ENCODE measurements at places on chromosomes 3 and 15.
A peak's percentile ranks its signal among the peaks of the same experiment; 100 is the strongest.

DNA sequence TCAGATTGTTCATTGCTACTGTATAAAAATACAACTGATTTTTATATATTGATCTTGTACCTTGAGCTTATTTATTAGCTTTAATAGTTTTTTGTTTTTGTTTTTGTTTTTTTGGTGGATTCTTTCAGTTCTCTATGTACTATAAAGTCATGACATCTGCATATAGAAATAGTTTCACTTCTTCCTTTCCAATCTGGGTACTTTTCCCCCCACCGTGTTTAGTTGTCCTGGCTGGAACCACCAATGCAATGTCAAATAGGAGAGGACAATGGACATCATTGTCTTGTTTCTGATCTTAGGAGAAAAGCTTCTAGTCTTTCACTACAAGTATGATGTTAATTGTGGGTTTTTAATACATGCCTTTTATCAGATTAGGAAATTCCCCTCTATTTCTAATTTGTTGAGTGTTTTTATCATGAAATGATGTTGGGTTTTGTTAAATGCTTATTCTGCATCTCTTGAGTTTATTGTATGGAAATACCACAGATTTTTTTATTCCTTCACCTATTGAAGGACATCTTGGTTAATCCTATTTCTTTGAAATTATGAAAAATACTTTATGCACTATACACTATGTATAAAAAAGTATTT, 2.8 kb upstream of the XCR1 start:
- DNase-seq, result no peak

DNA sequence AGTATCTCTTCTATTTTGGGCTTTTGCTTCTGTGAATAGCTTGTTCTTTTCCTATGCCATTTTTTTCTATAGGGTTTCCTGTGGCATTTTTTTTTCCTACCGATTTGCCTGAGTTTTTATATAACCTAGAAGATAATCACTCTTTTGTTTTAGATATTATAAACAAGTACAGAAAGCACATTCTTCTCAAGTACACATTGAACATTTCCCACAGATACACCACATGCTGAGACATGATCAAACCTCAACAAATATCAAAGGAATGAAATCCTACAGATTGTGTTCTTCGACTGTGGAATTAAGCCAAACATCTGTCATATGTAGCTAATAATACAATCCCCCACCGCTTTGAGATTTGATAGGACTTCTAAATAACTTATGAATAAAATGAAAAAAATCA, 9.1 kb upstream of the FEM1B start:
- no peak for DNase-seq

GRCh38 chr3:150329408-150329807, 78.7 kb upstream of the TSC22D2 start:
- DNase-seq, result no peak

DNA sequence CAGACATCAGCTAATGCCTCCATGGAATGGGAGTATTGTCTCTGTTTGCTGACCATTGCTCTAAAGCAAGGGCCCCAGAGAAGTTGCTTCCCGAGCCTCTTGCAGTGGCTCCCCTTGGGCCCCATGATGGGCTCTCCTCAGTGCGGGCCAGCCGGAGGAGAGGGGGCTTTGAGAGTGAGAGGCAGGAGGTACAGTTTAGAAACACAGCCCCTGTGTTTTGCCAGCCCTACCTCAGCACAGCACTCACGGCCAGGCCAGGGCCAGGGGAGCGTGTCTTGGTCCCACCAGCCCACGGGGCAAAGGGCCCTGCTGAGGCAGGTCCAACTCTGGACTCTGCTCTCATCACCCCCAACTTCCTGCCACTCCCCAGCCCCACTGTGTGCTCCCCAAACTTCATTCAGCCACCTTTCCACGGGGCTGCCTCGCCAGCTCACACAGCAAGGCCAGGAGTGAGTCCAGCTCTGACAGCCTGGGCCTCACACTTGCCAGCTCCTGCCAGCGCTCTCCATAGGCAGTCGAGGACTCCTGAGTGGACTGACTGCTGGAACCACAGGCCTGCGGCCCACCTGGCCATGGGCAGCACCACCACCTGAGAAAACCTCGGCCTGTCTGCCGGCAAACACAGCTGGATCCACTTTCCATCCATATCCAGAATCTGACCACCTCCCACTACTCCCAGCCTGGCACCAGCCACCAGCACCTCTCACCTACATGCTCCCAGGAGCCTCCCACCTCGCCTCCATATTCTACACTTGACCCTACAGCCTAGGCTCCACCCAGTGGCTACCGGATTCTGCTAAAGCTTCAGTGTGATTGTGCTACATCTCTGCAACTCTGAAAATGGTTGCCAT, 99.0 kb downstream of the TLE3 start:
- no peak for DNase-seq

DNA sequence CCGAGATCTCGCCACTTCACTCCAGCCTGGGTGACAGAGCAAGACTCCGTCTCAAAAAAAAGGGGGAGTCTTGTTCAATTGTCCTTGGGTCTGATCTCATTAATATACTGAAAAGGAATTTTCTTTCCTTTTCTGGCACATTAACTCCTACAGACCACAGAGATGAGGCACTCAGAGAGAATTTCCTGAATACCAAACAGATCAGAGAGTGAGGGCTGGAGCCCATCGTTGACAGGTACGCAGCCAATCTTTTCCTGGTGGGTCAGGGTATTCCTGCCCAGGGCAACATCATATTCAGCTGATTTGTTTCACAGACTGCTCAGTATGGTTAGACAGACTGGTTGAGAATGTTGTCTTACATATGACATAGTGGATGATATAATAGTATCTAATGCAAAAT, 82.8 kb upstream of the TNFSF10 start:
- peak; percentile 79 for DNase-seq

DNA sequence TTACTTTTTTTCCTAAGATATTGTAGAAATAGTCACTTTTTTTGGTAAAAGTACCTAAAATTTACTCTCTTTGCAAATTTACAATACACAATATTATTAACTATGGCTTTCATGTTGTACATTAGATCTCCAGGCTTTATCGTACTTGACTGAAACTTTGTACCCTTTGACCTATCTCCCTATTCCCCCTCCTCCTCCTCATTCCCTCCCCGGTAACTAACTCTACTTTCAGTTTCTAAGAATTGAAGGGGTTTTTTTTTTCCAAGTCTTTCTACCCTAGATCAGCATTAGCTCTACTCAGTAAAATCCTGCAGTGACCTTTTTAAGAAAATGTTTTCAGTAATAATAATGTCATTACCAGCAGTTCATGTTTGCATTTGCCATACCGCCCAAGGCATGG, 10.1 kb downstream of the HACL1 start:
- DNase-seq, result no peak

DNA sequence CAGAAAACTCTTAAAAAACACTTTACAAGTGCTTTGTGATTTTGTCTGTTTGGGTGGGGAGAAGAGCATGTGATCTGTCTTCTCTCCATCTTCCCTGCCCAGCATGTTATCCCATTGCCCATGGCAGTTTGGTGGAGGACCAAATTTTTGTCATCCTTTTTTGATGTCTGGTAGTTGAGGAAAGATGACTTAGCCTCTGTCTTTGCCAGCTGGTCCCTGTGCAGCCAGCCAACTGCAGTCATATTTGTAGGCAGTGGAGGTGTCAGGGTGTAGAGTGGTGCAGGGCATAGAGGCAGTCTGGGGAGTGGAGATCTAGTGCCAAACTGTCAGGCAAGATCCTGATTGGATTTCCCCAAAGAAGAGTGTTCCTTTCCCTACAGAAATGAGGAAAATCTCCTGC, 40.7 kb downstream of the GASK1A start:
- DNase-seq, result no peak

- DNase-seq, result no peak
Measured at GRCh38 chr3:4939276-4939675, 40.0 kb upstream of the BHLHE40 start.

- no peak for DNase-seq
Measured at GRCh38 chr3:53519065-53519709, 24.8 kb downstream of the CACNA1D start.

DNA sequence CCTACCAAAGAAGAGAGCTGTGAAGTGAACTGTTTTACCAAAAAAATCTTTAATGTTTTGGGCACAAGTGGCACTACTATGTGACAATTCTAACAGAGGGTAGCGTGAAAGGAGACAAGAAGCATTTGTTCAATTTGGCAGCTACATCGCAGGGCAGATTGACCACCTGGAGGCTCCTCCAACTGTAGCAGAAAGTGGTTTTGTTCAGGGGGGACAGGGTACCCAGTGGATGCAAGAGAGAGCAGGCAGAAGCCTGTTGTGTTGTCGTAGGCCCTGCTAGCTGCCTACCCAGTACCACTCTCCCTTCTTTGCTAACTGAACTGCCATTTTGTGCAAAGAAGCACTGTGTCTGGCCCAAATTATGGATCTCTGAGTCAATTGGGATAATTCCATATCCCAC, 54.8 kb upstream of the SYN2 start:
- DNase-seq, result no peak

DNA sequence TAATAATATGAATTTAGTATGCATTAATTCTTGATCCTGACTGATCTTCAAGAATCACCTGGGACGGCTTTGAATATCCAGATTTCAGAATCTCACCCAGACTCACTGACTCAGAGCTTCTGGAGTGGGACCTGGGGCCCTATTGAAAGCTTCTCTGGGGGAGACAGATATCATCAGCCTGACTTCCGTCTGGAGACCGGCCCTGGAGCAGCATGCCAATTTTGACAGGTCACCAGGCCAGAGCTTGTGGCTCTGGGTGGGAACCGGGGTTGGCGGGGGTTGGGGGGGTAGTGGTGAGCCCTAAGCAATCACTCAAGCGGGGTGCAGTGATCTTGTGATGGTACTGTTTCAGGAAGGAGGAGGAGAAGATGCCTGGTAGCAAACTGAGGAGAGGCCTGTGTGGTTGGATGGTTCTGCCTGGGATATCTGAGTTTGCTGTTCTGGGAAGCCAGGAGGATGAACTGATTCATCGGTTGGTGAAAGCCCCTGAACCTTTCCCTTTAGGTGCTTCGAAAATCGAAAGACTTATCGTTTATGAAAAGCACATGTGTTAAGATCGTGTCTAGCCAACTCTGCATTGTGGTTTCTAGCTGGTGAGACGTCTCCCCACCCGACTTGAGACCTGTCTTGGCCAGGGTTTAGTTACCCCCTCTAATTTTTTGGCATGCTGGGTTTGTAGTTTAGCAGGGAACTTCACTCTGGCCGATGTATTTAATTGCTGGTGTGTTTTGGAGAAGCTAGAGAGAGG, 263.9 kb upstream of the C2CD4B start:
- peak; percentile 64 for DNase-seq

- no peak for DNase-seq
Measured at GRCh38 chr3:42591811-42592210, 1.2 kb downstream of the SS18L2 start.

DNA sequence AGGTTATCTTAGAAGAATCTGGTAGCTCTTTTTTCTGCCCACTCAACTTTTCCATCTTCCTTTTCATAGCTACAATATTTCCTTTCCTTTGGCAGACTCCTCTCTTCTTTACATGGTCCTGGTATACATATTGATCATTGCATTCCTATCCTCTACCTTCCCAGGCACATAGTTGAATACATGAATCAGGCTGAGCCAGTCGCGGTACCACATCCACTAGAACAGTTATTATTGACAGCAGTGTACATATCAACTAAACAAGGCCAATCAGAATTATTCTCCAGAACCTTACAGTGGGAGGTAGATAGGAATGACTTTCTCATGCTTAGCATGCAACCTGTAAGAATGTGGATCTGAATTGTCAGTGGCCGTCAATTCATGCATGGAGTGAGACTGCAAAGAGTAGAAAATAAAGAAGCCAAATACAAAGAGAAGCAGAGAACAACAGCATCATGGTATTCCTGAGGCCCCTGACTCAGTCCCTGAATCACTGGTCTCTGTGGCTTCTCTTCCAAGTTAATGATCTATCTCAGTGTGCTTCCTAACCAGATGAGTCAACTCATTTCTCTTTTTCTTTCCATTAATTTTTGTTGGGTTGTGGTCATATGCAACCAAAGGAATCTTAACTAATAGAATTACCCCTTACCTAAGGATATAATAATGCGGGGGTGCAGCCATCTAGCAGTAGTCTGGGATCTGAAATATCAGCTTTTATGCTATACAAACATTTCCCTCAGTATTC, 60.9 kb upstream of the DCBLD2 start:
- peak; percentile 97 for DNase-seq

- peak; percentile 44 for DNase-seq
Measured at GRCh38 chr3:1987980-1988379, 110.7 kb upstream of the CNTN4 start.

DNA sequence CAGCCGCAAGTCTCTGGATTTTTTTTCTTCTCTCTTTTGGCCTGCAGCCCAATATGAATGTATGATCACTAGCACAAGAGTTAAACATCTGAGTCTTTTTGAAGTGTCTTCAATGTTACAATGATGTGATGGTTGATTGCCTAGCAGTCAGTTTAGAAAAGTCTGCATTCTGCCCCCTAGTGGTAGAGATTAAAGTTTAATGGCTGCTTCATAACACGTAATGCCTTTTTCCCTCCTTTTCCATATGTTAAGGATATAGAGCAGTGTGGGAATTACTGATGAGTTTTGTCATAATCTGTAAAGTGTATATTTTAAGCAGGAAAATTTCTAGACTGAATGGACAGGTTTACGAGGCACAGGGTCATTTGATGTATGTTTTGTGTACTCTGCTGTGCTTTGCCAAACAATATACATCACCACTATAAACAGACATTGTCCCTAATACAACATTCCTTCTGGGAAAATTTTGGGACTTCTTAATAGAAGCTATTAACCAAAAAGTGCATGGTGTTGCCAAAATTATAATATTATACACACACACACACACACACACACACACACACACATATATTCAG, 1038.5 kb upstream of the NR2F2 start:
- peak; percentile 56 for DNase-seq
